ENCODE measurements at places on chromosomes 13 and 19.
A peak's percentile ranks its signal among the peaks of the same experiment; 100 is the strongest.

DNA sequence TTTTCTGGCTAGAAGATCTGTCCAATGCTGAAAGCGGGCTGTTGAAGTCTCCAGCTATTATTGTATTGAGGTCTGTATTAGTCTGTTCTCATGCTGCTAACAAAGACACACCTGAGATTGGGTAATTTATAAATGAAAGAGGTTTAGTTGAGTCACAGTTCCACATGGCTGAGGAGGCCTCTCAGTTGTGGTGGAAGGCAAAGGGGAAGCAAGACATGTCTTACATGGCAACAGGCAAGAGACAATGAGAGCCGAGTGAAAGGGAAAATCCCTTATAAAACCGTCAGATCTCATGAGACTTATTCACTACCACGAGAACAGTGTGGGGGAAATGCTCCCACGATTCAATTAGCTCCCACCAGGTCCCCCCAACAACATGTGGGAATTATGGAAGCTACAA, 980.4 kb downstream of the SLITRK5 start:
- DNase-seq: no peak

DNA sequence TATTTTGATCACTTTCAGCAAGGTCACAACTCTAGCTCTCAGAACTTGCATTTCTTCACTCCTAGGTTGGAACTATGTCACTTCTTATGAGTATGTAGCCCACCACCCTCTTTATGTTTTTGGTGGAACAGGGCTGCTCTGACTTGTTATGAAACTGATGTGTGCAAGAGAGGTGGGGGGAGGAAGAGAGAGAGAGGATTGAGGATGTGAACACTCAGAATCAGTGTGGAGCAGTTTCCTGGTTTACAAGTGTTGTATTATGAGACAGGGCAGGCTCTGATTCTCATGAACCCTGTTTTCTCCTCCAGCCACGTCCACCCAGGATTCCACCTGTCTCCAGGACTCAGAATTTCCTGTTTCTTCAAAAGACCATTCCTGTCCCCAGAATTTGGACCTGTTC, 16.1 kb downstream of the ZNF317 start:
- no peak for DNase-seq

GRCh38 chr19:57566396-57567265, 7.0 kb upstream of the ZNF550 start:
- no peak for DNase-seq

DNA sequence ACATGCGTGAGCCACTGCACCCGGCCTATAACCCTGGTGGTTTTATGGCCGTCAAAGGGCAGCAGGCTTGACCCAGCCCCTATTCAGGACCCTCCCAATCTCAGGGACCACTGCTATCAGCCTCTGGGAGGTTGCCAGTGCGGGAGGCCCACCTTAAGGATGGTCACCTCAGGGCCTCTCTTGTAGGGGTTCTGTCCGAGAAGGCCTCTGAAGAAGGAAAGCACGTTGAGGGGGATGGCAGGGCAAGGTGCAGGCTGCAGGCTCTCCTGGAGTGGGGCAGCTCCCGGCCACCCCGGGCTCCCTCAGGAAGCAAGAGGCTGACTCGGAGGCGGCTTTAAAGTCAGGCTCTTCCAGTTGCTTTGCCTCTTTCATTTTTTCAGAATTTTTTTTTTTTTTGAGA, 6.0 kb upstream of the GRTP1 start:
- DNase-seq: no peak

- no peak for DNase-seq
These were observed 59.6 kb downstream of the CDADC1 start for GRCh38 chr13:49307365-49307764.

GRCh38 chr13:109790086-109790485, 3.7 kb upstream of the IRS2 start:
- no peak for DNase-seq

- DNase-seq: no peak
These were observed 16.6 kb upstream of the NPAS1 start for GRCh38 chr19:47002853-47003610.

DNA sequence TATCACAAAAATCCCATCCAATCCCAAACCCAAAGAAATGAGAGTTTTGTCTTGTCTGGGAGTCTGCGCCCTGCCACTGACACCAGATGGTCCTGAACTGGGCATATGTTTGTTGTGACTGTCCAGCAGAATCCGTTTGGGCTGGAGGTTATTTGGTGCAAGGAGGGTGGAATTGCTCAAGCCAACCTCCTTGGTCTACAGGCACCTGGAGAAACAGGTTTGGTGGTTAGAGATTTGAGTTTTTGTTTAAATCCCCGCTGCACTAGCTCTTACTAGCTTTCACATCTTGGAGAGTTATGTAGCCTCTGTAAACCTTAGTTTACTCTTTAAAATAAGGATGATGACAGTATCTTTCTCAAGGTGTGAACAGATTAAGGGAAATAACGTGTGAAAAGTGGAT, 101.7 kb downstream of the SLC7A1 start:
- DNase-seq: no peak

DNA sequence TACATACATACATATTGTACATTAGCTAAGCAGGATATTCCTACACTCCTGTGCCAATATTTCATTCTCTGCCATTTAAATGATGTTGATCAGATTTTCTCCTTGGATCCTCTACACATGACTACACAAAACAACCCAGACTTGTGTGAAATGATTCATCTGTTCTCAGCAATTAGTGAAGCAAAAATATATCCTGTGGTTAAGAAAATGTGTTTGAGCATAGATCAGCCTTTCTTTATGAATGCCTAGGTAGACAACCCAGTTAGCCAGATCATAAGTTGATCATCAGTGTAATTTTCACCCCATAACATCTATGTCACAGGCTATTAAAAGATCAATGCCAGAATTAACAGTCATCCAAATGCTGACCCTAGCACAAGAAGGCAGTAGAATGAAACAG, 275.2 kb upstream of the EDNRB start:
- DNase-seq: no peak

- DNase-seq: no peak
These were observed 402.8 kb downstream of the FGF9 start for GRCh38 chr13:22073718-22074117.

- no peak for DNase-seq
These were observed 382.2 kb upstream of the KLHL1 start for GRCh38 chr13:70490320-70490935.

GRCh38 chr19:55247621-55248099, 11.2 kb downstream of the PPP6R1 start:
- no peak for DNase-seq

DNA sequence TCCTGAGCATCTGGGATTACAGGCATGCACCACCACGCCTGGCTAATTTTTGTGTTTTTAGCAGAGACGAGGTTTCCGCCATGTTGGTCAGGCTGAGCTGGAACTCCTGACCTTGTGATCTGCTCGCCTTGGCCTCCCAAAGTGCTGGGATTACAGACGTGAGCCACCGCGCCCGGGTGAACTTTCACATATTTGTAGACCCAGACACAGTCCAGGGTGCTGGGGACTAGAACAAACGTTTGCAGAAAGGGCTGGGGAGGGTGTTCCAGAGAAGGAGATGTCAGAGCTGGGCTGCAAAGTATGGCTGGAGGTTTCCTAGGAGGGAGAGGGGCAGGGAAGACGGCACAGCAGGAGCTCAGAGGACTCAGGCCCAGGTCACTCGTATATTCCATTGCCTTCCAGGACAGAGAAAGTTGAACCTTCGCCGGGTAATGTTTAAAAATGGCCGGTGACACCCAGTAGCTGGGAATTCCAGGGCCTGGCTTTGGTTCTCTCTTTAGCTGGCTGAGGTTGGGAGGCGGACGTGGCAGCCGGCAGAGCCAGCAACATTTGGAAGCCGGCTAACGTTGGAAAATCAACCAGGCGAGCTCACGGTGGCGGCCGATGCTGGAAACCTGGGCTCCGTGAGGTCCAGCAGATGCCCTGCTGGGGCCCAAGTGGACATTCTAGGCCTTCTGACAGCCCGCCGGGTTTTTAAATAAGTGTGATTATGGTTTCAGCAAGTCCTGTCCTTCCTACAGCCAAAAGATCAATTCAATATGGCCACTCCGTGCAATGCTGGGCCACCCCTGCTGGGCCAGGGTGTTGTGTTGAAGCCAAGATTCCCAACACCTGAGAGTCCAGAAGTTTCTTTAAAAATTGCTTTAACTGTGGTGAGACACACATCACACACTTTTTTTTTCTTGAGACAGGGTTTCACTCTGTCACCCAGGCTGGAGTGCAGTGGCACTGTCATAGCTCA, 41.5 kb downstream of the NFIC start:
- no peak for DNase-seq

GRCh38 chr19:1363599-1363998, 20.1 kb upstream of the NDUFS7 start:
- DNase-seq: peak; percentile 32

DNA sequence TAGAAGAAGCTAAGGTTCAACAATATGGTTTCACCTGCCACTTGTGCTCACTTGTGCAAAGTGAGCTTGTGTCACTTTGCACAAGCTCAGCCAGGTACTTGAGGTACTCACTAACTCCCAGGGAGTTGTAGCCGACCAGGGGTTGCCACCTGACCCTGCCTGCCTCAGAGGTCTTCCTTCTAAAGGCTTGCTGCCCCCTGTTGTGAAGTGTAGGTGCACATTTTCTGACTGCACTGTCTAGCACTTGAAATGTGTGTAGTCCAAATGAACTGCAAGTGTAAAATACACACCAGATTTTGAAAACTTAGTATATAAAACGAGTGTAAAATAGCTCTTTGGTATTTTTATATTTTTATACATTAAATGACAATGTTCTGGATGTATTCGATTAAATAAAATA, 230.8 kb downstream of the DLEU7 start:
- no peak for DNase-seq

DNA sequence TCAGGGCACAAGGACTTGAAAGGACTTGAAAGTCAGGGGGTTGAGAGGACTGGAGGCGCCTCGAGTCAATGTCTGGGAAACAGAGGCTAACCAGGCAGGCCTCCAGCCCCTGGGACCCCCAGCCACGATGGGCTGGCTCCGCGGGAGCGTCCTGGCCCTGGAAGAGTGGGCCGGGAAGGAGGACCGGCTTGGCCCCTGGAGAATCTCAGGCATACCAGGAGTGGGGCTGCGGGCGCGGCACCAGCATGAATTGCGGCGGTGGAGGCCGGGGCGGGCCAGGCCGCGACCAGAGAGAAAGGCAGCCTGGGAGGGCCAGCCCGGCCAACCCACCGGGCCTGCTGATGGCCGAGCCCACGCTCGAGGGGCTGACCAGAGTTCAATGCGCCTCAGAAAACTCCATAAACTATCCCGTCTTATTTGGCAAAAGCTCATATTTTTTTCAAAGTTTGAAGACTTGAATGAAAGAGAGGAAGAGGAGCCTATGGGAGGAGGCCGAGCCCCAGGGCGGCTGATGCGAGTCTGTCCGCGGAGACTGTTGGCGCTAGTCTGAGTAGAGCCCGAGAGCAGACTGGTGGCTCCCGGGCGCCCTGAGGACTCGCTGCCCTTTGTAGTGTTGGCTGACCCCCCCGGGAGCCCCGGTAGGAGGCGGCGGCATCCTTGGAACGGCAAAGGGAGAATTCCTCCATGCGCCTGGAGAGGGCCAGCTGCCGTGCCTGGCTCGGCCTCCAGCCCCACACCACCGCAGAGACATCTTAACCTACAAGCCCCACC, 68.0 kb downstream of the MLLT1 start:
- DNase-seq: no peak

- DNase-seq: no peak
These were observed 29.7 kb downstream of the EFNB2 start for GRCh38 chr13:106505732-106506131.

DNA sequence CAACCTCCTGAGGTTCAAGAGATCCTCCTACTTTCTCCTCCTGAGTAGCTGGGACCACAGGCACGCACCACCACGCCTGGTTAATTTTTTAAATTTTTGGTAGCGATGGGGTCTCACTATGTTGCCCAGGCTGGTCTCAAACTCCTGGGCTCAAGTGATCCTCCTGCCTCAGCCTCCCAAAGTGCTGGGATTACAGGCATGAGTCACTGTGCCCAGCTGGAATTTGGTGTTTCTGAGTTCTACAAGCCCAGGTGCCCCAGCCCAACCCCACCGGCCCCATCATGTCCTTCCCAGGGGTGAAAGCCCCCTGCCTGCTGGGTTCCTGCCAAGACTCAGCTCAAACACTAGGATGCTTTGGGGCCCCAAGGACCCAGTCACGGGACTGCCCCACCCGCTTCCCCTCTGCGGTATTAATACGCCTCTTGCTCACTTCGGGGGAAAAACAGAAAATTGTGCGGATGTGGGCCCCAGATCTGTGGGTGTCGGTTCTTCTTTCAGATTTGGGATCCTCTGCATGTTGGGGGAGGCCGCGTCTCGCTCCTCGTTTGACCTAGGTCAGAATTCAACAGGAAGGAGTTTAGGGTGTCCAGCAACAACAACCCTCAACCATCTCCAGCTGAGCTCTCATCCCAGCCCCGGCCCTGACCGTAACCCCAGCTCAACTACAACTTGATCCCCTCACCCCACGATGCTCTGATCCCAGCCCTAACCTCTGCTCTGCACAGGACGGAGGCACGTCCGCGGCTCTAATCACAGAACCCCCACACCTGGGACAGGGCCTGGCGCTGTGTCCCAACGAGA, 3.7 kb upstream of the FCER2 start:
- DNase-seq: peak; percentile 86

DNA sequence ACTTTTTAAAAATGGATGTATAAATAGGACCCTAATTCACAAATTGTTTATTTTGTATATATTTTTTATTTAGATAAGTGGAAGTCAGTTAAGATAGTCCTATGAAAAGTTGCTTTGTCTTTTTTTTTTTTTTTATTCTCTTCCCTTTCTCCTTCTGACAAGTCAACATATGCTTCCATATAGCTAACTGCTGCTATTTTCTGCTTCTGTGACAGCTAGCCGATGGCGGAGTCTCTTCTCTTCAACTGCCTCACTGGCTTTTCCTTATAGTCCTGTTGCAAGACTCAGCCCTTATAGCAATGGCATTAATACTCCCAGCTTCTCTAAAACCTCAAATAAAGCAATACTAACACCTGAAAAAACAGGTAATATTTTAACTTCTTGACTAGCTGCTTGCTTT, 45.3 kb downstream of the SLAIN1 start:
- no peak for DNase-seq

DNA sequence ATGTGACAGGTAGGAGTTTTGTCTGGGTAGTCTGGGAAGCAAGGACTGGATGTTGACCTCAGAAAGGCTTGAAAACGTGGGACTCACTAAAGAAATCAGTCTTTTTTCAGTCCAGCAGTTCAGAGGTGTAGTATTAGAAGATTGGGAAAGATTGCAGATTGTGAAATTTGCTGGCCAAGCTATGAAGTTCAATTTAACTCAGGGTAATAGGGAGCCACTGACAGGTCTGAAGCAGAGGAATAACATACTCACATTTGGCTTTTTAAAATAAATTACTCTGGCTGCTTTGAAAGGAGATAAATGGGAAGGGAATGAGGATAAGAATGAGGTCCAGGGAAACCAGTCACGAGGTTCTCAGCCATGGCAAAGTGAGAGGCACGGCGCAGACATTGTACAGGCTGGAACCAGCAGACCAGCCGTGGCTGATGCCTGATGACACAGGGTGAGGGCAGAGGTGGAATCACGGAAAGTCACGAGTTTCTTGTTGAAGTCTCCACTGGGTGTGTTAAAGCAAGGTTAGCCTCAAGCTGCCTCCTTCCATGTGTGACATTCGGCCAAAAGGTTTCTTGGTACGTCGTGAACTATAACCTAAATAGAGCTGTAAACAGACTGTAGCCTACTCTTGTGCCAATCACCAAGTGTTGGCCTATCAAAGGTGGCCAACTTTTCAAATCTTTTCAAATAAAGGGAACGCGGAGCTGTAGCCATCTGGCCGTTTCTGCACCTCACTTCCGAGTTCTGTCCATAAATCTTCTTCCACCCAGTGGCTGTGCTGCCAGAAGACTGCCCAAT, 377.6 kb downstream of the IRS2 start:
- no peak for DNase-seq

GRCh38 chr19:57473646-57474045, 3.7 kb downstream of the ZNF772 start:
- no peak for DNase-seq

GRCh38 chr13:91904597-91904996, 506.2 kb downstream of the GPC5 start:
- no peak for DNase-seq

All from CD4-positive, alpha-beta T cell treated with Interleukin-6 at 100 ng/mL for 8 hours (primary cell).